ENCODE measurements at places on chromosomes 2 and 18. TPM values are rescaled to one million over a fixed set of nuclear protein-coding genes. Genes with fewer than 3 reads are reported as not detected.
A peak's percentile ranks its signal among the peaks of the same experiment; 100 is the strongest.

The EDAR gene
- total RNA-seq, result 0.36 TPM

- no peak overlapping the region for H3K4me3 ChIP-seq
- no peaks in the 10 kb centered on the region for H3K36me3 ChIP-seq
- H3K27me3 ChIP-seq, result peaks cover 1% of the 10 kb centered on the region
- no peak for DNase-seq
- H3K4me1 ChIP-seq, result no peaks in the 10 kb centered on the region
Measured at GRCh38 chr2:60707750-60708371, 48.2 kb upstream of the PAPOLG start.

DNA sequence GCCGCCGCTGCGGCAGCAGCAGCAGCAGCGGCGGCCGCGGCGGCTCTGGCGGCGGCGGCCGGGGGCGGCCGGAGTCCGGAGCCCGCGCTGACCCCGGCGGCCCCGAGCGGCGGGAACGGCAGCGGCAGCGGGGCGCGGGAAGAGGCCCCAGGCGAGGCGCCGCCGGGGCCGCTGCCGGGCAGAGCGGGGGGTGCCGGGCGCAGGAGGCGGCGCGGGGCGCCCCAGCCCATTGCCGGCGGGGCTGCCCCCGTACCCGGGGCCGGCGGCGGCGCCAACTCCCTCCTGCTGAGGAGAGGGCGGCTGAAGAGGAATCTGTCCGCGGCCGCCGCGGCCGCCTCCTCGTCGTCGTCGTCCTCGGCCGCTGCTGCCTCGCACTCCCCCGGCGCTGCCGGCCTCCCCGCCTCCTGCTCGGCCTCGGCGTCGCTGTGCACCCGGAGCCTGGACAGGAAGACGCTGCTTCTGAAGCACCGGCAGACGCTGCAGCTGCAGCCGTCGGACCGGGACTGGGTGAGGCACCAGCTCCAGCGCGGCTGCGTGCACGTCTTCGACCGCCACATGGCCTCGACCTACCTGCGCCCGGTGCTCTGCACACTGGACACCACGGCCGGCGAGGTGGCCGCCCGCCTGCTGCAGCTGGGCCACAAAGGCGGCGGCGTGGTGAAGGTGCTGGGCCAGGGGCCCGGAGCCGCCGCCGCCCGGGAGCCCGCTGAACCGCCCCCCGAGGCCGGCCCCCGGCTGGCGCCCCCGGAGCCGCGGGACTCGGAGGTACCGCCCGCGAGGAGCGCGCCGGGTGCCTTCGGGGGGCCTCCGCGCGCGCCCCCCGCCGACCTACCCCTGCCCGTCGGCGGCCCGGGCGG, 646 bp downstream of the PHLPP1 start:
- peaks cover 2% of the 10 kb centered on the region for H3K27me3 ChIP-seq
- peak; percentile 75 for DNase-seq

- H3K4me1 ChIP-seq, result no peaks in the 10 kb centered on the region
- no peak overlapping the region for H3K27ac ChIP-seq
- H3K4me3 ChIP-seq, result no peak overlapping the region
- no peaks in the 10 kb centered on the region for H3K36me3 ChIP-seq
Measured at GRCh38 chr2:149662556-149662955, 75.0 kb upstream of the MMADHC start.

The ABCA12 gene
- not detected for total RNA-seq

DNA sequence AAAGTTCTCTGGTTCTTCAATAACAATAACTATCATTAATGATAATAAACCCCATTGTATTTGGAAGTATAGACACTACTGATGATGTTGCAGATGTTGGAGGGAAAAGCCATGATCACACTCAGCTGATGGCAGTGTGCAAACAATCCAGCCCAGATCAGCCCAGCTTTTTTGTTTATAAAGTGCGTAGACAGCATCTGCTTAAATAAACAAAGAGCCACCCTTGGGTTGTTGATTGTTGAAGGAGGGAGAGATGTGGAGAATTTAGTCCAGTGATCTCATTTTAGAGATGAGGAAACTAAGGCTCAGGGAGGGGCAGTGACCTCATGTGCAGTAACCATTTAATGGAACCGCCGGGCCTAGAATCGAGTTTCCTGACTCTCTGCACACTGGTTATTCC, 56.0 kb upstream of the MEX3C start:
- DNase-seq, result no peak
- no peak overlapping the region for H3K4me3 ChIP-seq
- no peak overlapping the region for H3K27ac ChIP-seq
- H3K4me1 ChIP-seq, result no peaks in the 10 kb centered on the region
- no peaks in the 10 kb centered on the region for H3K36me3 ChIP-seq

DNA sequence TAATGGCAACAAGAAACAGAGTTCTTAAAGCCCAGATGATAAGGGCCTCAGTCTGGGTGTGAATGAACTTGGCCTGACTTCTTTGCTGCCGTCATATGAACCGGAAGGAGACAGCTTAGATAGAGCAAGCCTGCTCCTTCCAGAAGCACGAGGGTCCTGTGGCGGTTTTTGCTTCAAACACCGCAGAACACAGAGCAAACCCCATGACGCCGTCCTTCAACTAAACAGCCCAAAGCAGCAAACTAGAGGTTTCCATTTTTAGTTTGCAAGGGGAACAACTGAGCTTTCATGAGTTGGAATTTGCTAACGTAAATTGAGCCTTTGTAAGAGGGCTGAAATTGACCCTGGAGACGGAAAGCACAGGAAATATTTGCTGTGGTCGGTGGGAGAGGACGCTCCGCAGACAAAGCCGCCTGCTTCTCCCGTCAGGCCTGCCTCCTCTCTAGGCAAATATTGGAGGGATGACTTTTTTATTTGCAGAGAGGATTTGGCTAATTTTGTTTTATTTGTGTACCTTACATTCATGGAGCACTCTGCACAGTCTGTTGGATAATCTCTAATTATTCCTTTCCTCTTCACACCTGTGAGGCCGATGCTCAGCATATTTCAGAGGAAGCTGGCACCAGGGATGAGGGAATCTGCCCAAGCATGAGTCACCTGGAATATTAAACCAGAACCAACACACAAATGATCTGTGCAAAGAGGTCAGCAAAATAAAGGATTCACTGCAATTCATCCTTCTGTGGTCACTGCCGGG, 134.0 kb upstream of the NCK2 start:
- no peaks in the 10 kb centered on the region for H3K27me3 ChIP-seq
- DNase-seq, result no peak
- H3K27ac ChIP-seq, result no peak overlapping the region
- H3K4me3 ChIP-seq, result no peak overlapping the region
- no peaks in the 10 kb centered on the region for H3K4me1 ChIP-seq

DNA sequence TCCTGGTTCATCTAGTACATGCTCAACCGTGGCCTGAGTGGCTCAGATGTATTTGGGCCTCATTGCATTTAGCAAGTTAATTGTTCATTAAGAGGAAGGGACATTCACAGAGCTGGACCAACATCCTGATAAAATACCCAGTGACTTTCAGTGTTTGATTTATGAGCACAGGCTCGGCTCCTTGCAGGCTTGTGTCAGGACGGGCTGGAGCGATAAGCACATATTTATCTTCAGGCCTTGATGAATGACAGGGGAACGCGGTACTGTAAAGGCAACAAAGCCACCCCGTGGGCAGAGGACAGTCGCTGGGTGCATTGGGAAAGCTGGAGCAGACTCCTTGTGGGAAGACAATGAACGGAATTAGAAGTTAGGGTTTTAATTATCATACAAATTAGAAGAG, 548.6 kb upstream of the HS6ST1 start:
- H3K4me3 ChIP-seq, result no peak overlapping the region
- H3K36me3 ChIP-seq, result no peaks in the 10 kb centered on the region
- H3K27me3 ChIP-seq, result no peaks in the 10 kb centered on the region
- no peaks in the 10 kb centered on the region for H3K4me1 ChIP-seq
- DNase-seq, result no peak
- H3K27ac ChIP-seq, result no peak overlapping the region

The NTSR2 gene
- total RNA-seq, result not detected

DNA sequence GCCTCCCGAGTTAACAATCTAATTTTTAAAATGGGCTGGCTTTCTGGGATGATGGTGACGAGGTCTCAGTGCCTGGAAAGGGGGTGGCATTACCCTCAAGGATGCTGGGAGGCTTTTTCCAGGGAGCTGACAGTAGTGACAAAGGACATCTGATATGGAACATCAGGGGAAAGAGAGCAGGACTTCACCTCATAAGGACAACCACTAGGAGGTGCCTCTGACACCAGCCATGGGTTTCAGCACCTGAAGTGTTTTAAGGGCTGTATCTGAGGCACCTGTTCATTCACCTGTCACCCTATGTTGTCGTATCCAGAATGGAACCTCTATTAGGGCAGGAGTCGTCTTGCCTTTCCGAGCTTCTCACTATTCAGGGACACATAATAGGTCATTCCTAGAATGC, 10.8 kb downstream of the IL36B start:
- DNase-seq, result no peak
- no peak overlapping the region for H3K4me3 ChIP-seq
- H3K27ac ChIP-seq, result no peak overlapping the region
- no peaks in the 10 kb centered on the region for H3K36me3 ChIP-seq
- no peaks in the 10 kb centered on the region for H3K4me1 ChIP-seq
- H3K27me3 ChIP-seq, result peaks cover 1% of the 10 kb centered on the region

GRCh38 chr2:1614564-1614963, 129.8 kb downstream of the PXDN start:
- no peaks in the 10 kb centered on the region for H3K4me1 ChIP-seq
- no peaks in the 10 kb centered on the region for H3K36me3 ChIP-seq
- no peak for DNase-seq
- no peak overlapping the region for H3K4me3 ChIP-seq

GRCh38 chr2:108585436-108585835, 51.2 kb downstream of the LIMS1 start:
- H3K36me3 ChIP-seq, result no peaks in the 10 kb centered on the region
- DNase-seq, result no peak
- H3K27me3 ChIP-seq, result no peaks in the 10 kb centered on the region
- no peak overlapping the region for H3K27ac ChIP-seq
- H3K4me1 ChIP-seq, result peaks cover 25% of the 10 kb centered on the region

DNA sequence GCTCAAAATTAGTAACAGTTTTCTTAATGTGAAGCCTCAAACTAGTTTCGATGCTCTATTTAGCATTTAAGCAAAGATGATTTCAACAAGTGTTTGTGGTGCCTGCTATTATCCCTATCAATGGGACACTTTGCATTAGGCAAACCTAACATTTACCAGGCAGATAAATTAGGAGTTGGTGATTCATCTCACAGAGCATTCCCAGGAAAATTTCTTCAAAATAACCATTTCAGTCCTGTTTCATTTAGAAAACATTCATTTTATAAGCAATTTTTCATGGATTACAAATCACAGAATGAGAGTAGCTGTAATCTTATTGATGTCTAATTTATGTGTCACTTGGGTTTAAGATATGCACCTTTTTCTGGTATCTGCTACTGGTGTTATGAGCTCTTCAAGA, 62.7 kb downstream of the CLHC1 start:
- H3K4me3 ChIP-seq, result no peak overlapping the region
- H3K27me3 ChIP-seq, result no peaks in the 10 kb centered on the region
- H3K27ac ChIP-seq, result no peak overlapping the region
- H3K4me1 ChIP-seq, result peaks cover 3% of the 10 kb centered on the region
- no peak for DNase-seq

GRCh38 chr2:95289253-95289652, 7.9 kb upstream of the KCNIP3 start:
- no peaks in the 10 kb centered on the region for H3K27me3 ChIP-seq
- H3K4me3 ChIP-seq, result no peak overlapping the region
- no peak overlapping the region for H3K27ac ChIP-seq
- no peaks in the 10 kb centered on the region for H3K36me3 ChIP-seq
- no peak for DNase-seq

The CAPN14 gene
- total RNA-seq, result 0.19 TPM
